Left ventricle myocardium inferior (tissue), 1 donor: ENCODE measurements at places on chromosomes 5 and 9. TPM values are rescaled to one million over a fixed set of nuclear protein-coding genes. Genes with fewer than 3 reads are reported as not detected.

DNA sequence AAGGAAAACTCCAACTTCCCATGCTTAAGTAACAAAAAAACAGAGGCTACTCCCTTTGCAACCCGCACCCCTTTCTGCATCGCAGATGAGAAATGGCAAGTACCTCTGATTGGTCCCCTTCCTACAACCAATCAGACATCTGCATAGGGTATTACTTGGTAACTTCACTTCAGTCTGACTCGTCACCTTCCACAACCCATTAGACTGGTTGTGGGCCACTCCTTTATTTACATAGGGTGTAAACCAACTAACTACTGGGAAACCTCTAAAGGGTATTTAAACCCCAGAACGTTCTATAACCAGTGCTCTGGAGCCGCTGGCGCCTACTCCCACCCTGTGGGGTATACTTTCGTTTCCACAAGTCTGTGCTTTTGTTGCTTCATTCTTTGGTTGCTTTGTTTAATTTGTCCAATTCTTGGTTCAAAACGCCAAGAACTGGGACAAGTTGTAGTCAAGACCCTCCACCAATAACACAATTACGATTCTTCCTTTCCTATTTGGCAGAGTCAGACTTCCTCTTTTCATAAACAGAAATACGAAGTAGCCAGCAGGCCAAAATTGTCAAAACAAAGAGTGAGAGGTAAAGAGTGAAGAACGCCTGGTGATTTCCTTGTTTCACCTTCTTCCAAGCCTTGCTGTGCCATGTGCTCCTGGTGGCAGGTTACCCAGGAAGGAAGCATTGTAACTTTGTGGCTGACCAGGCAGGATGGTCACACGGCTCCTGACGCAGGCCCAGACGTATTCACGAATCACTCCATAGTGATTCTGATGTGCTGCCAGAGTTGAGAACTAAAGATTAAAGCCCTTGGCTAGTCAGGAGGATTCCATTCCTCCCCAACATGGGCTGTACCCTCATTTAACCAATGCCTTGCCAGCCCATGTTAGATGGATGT lies 477.4 kb downstream of the ARHGEF28 start:
- no peak for DNase-seq

The MLANA gene
- total RNA-seq: not detected

The GRM6 gene
- not detected for total RNA-seq

The CCDC127 gene
- total RNA-seq: 7.9 TPM
